DMS153 (cell line): ENCODE measurements at places on chromosomes 16 and 17.

DNA sequence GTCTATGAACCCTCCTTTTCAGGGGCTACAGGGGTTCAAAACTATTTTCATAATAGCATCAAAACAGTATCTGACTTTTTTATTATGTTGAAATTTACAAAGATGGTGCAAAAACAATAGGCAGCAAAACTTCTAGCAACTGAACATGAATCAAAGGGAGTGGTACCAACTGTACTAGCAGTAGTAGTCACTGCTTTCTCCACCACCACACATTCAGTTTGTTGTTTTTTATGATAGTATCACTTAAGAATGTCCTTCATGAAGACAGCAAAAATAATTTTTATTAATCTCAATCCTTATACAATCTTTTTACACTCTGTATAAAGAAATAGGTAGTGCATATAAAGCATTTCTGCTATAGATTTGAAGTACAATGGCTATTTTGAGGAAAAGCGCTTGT is 47.6 kb downstream of the MED13 start:
- no peak for DNase-seq

DNA sequence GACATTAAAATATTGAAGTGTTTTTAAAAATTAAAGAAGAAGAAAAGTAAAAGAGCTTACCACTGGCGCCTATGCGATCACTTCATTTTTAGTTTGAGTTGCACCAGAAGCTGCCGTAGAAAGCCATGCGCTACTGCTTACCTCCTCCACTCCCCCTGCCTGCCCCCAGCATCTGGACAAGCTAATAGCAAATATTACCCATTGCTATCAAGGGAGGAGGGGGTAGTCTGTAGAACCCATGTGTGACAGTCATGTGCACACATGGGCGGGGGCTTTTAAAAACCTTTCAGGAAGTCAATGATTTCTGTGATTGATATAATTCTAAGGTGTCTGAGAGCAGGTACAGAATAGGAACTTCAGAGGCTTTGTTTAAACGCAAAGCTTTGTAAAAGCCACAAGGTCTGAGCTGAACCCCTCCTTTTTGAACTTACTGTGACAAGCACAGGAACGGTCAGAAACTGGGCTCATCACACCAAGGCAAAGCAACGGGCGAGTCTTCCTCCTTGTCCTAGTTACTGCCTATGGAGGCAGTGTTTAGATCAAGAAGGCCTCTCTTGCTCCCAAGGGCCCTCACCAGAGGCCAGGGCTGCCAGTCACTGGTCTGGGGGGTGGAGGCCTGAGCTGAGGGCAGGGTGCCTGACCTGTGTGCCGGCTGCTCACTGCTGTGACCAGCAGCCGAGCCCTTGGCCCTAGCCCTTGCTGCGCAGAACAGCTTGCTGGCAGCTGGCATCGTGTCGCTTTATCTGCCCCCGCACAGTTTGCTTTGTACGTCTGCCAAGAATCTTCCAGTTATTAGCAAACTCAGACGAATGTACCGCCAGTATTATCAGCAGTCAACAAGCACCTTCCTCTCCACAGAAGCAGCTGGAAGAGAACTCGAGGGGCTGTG is 15.0 kb downstream of the GINS2 start:
- DNase-seq: peak; percentile 68

DNA sequence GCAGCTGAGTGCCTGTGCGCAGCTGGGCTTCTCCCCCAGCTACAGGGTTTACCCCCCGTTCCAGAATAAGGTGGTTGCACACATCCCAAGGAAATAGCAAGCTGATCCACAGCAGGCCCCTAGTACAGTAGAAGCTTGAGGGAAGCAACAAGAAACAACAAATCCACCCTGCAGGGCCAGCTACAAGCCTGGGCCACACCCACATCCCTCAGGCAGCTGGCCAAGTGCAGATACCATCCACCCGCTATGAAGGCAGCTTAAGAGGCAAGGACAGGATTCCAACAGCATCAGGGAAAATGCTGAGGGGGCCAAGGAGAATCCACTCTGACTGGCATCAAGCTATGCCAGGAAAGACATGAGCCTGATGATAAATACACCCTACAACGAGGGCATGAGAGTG is 66.9 kb upstream of the RCVRN start:
- DNase-seq: no peak

DNA sequence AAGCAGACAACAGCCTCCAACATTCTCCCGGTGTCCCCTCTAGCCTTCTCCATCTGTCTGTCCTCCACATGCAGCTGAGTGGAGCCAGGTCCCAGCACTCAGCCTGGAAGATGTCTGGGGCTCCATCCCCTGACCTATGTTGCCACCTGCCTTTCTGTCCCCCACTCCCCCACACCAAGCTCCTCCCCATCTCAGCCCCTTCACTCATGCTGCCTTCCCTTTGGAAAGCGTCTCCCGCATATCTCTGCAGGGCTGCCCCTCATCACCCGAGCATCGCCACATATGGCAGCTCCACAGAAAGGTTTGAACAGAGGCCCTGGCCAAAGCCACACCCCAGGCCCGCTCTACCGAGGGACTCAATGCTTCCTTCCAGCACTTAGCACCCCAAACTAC is 24.2 kb downstream of the NSMCE1 start:
- DNase-seq: no peak

DNA sequence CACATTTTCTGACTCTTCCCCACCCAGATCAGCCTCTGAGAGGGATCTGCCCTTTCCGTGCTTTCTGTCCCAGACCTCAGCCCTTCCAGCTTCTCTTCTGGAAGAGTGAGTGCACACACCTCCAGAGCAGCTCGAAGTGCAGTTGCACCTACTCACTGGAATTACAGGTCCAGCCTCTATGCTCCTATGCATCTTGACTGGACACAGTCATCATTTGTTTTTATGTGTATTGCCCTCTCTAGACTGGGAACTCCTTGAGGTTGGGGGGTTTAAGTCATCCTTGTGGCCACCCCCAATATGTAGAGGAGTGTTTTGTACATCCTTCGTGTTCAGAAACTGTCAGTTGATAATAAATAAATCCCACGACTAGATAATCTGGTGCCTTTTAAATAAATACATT is 81.9 kb downstream of the CDK5R1 start:
- no peak for DNase-seq

GRCh38 chr16:86289907-86290306 is 220.4 kb upstream of the FOXF1 start:
- no peak for DNase-seq

DNA sequence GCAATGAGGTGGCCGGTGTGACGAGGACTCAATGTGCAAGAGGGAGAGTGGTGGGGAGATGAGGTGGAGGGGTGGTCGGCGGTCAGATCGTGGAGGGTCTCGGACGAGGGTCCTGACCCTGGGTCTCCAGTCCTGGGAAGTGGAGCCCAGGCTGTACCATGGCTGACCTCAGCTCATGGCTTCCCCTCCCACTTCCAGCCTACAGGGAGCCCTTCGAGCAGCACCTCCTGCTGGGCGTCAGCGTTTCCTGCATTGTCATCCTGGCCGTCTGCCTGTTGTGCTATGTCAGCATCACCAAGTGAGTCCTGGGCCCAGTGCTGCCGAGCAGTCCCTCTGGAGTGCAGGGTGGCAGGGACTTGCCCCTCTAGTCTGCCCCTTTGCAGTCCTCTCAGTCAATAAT is 41.8 kb downstream of the IL4R start:
- no peak for DNase-seq

GRCh38 chr16:24670623-24671454 is 58.6 kb upstream of the TNRC6A start:
- peak; percentile 42 for DNase-seq

DNA sequence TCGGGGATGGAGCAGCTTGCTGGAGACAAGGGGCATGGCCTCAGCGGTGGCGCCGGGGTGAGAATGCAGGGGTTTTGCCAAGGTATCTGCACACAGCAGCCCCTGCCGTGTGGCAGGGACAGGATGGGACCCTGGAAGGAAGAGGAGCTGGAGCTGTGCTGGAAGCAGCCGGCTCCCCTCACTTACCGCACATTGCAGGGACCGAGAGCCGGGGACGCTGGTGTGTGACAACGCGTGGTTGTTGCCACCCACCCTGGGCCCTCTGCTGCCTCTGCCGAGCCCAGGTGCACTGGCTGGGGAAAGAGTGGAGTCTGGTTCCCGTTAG is 3.0 kb downstream of the NUBP2 start:
- no peak for DNase-seq

- DNase-seq: no peak
Observed at GRCh38 chr16:58126451-58126961, 2.7 kb downstream of the CFAP20 start.
